ENCODE measurements at places on chromosomes 2 and 18.

- DNase-seq: no peak
These were observed 369.4 kb upstream of the GCFC2 start for GRCh38 chr2:76080154-76080553.

DNA sequence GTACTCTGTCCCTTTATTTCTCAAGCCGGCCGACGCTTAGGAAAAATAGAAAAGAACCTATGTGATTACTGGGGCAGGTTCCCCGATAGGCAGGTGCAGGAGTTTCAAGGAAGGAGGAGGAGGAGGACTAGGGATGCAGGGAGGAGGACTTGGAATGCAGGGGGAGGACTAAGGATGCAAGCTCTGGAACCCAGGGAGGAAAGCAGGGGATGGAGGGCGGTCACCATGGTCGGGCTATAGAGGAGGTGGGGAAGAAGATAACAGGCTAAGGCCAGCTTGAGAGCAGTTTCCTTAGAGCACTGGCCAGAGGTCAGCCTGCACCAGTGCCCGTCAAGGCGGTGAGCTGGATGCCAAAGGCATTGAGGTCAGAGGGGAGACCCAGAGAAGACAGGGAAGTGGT lies 18.7 kb upstream of the B3GNT7 start:
- no peak for DNase-seq

DNA sequence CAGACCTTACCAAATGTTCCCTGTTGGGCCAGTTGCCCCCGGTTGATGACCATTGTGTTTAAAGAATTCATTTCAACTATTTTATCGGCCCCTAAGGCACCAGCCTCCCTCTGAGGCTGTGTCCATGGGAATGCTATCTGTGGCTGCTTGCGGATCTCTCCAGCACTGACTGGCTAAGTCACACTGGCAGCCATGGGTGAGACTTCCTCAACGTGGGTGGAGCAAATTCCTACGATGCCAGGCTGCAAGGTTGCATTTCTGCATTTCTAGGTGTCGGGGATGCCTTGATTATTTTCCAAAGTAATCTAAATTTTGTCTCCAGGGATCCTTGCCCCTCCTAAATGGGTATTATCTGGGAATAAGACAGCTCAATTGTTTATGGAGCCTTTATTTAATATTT lies 6.2 kb downstream of the CXCR4 start:
- DNase-seq: no peak

GRCh38 chr18:11089931-11090715 lies 59.2 kb downstream of the PIEZO2 start:
- DNase-seq: no peak

DNA sequence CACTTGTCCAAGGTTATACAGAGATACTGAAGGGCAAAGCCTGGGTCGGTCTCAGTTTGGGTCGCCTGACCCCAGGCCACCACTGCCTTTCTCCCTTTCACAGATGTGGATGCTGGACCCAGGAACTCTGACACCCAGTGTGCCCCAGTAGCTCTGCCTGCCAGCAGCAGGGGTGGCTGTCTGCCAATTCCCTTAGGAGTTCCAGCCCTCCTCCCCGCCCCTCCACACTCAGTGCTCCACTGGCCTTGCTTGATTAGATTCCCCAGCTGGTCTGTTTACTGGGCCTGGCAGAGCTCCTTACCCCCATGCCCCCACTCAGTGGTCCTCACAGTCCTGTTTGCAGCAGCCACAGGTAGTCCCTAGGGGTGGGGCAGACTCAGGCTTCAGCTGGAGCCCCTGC lies 75.5 kb downstream of the NPAS2 start:
- DNase-seq: no peak

DNA sequence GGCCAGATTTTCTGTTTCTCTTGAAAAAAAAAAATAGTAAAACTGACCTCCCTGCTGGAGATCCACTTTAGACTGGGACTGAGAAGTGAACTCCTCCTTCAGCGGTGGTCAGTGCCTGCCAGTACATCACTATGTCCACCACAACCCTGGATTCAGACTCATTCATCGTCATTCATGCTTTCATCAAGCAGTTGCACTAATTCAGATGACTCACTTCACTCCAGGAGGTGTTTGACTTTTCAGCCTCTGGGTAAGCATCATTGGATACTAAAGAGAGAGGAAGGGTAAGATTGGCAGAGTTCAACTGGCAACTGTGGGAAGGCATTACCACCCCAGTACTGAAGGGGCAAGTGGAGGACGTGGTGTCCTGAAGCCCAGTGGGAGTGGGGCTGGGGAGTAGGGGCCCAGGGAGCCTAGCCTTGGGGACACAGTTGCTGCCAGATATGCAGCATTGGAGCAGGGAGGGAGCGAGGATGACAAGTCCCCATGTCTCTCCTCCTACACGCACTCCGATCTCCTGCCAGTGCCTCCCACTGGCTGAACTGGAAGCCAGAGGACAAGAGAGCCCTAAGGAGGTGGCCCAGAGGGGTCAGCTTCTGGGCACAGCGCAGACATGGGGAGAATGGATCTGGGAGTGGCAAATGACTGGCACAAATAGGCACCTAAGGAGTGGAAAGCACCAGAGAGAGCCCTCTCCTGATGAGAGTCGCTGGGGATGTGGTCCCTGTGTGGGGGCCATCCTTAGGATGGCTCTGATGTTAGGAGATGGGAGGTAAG lies 111.1 kb downstream of the TGFA start:
- DNase-seq: no peak

- no peak for DNase-seq
These were observed 27.2 kb upstream of the EML4 start for GRCh38 chr2:42141687-42142546.

GRCh38 chr2:231359948-231360347 lies 35.6 kb upstream of the B3GNT7 start:
- no peak for DNase-seq
